ENCODE measurements at places on chromosomes 1 and 21.

DNA sequence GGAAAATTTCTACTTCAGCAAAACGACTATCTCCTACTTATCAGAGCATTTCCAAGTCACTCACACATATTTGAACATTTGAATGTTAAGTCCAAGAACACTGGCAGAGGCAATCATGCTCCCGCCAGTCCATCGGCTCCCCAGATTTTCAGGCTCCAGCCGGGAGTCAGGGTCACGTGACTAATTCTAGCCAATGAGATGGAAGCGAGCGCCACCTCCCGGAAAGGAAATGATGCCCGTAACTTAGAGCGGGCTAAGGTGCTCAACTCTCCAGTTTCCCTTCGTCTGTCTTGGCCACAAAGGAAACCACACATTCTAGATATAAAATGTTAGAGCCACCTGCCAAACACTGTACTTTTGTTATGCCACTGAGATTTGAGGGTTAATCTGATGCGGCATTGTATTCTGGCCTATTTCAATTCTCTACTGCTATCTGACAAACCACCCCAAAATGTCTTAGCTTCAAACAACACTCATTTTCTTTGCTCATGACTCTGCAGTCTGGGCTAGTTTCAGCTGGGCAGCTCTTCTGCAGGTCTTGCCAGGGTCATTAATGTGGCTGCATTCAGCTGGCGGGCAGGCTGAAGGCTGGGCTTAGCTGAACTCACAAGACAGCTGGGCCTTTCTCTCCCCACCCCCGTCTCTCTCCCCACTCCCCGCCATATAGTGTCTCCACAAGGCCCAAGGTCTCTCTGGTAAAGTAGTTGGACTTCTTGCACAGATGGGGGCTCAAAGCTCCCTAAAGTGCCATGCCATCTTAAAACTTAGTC lies 16.5 kb upstream of the LHX4 start:
- DNase-seq, result peak; percentile 47

- DNase-seq, result no peak
These were observed 884 bp upstream of the LRRC8C start for GRCh38 chr1:89631816-89632656.

GRCh38 chr1:182905321-182905720 lies 47.6 kb downstream of the SHCBP1L start:
- no peak for DNase-seq

- DNase-seq, result no peak
These were observed 46.6 kb upstream of the GALNT2 start for GRCh38 chr1:230020451-230020850.

DNA sequence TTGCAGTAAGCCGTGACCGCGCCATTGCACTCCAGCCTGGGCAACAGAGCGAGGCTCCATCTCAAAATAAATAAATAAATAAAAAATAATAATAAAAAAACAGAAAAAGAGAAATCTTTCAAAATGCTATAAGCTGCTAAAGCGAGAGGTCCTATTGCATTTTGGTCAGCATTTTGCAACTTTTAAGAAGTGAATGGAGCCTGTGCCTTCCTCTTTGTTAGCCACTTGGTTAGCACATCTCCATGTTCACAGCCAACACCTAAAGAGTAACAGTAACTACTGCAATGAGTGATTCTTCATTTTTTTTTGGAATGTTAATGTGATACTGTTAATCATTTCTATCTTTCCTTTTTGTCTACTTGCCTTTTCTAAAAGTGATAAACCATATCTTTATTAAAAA lies 80.6 kb downstream of the ERG start:
- DNase-seq, result no peak

DNA sequence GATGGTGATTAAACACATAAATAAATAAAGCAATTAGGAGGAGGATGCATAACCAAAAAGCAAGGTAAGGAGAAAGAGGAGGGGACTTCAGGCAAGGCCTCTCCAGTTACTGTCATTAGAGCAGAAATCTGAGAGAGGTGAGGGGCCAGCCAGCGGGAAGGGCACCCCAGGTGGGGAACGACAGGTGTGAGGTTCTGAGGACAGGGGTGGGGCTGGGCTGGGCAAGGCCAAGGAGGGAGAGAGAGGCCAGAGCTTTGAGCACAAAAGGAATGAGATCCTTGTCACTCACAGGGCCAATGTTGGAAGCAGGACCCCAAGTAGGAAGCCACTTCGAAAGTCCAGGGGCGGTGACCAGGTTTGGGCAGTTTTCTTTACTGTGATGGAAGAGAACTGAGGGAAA lies 182.2 kb upstream of the RAB4A start:
- no peak for DNase-seq

Data from left forelimb (tissue), 1 donor.